Stomach (tissue), 19 donors: ENCODE measurements at places on chromosomes 3 and 15. TPM values are rescaled to one million over a fixed set of nuclear protein-coding genes. Genes with fewer than 3 reads are reported as not detected.

SKOR1 gene
- total RNA-seq, result 5.8 TPM

FAM162A gene
- total RNA-seq, result 31.4 TPM

LHFPL4 gene
- 0.43 TPM for total RNA-seq

ECE2 gene
- total RNA-seq, result not detected

TTBK2 gene
- total RNA-seq, result 11.6 TPM

C3orf20 gene
- total RNA-seq, result not detected

DNA sequence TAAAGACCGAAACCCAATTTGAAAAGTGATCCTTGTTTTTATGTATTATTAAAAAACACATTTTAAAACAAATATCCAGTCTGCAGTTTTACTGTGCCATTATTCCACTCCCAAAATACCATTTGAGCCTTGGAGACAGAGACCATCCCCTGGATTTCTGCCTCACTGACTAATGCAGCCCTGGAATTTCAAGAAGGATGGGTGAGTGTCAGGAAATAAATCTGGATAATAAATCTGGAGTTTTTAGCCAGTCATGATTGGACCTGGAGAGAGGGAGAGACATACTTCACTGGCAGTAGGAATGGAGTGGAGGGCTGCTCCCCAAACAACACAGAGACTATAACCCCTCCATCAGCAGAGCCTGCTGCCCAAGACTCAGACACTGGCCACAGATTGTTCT, 123.3 kb downstream of the MYLK start:
- no peak for DNase-seq

- DNase-seq, result no peak
Observed at GRCh38 chr15:61243983-61244593, 15.0 kb upstream of the RORA start.

DNA sequence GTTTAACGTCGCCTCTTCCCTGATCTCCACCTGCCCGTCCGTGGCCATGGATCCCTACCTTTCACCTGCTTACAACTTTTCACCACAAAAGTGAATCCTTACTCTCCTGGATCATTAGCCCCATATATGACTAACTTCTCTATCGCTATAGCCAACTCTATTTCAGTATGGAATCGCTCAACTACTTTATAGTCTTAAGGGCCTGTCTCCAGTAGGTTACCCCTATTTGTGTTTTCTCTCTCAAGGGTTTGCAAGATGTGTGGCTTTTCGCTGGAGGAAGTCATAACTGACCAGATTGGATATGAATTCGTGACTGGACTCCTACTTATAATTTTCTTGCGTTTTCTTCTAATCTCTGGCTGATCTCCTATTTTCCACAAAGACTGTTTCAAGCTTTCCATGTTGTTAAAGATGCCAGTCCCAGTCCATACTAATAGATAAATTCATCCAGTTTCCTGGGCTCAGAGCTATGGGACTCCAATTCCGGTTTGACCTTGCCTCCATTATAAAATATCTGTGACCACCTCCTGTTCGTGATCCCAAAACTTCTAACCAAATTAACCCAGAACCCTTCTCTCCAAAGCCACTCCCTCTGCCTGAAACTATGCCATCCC, 1.3 kb upstream of the STAG1 start:
- DNase-seq, result no peak
